ENCODE measurements at places on chromosomes 12 and 14. TPM values are rescaled to one million over a fixed set of nuclear protein-coding genes. Genes with fewer than 3 reads are reported as not detected.

GRCh38 chr12:3698218-3698974 is 54.5 kb downstream of the CRACR2A start:
- no peak for DNase-seq

DNA sequence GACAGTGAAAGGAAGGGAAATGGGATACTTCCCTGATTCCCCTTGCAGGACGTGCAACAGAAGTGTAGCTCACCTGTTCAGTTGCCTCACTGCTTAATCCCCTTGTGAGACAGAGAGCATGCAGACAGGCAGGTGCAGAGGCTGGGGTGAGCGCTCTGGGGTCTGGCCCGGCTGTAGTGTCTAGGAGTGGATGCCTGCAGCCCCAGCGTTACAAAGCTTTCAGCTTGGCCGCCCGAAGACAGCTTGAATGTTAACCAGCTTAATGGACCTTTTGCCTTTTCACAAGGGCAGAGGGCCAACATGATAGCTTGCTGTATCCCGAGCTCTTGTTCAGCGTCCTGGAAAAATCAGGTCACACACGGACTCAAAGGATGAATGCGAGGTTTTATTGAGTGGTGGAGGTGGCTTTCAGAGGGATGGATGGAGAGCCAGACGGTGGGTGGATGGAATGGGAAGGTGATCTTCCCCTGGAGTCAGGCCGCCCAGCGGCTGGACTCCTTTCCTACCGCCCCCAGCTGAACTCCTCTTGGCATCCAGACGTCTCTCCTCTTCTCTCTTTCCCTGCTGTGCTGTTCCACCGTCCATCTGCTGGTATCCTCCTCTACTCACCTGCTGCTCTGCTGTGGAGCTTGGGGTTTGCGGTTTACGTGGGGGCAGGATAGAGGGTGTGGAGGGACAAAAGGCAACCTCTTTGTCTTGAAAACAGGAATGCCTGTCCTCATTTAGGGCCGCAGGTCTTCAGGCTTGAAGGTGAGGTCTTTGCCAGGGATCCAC is 86.2 kb upstream of the RESF1 start:
- no peak for DNase-seq

Gene TAS2R31
- 2.2 TPM for total RNA-seq

DNA sequence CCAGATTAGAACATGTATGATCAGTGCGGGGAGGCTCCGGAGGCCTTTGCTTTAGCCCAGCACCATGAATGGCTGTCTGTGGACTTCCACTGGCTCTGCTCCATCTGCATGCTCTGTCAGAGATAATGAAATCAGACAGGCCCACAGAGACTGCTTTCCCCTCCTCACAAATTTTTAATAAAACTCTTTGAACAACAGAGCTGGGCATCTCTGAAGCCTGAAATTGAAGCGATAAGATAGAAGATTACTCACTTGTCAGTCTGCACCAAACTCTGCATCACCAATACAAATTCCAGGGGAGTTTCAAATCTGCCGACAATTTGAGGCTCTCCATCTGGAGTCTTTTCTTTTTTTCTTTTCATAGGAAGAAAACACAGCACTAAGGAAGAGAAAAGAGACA is 110.0 kb downstream of the DYRK2 start:
- no peak for DNase-seq

Gene C12orf54
- total RNA-seq: not detected

GRCh38 chr12:15049461-15050153 is 76.8 kb downstream of the PDE6H start:
- no peak for DNase-seq

DNA sequence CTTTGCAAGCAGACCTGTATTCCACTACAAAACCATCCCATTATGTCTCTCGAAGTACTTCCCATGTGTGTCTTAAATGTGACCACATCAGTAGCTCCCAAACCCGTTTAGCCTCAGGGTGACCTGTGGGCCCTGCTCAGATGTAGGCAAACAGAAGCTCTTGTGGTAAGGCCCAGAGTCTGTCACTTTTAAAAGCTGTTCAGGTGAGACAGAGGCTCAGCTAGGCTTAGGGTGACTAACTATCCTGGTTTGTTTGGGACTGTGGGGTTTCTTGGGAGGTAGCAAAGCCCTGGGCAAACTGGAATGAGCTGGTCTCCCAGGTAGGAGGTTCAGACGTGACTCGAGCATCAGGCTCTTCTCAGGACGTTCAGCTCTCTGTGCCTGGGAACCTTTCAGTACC is 64.5 kb upstream of the VASH1 start:
- DNase-seq: peak; percentile 19

GRCh38 chr14:103697603-103698379 is 17.5 kb downstream of the XRCC3 start:
- no peak for DNase-seq

All from activated CD8-positive, alpha-beta T cell treated with anti-CD3 and anti-CD28 coated beads, Interleukin-2, amount 10 ng/mL, durations not matched to agents 7 days and 5 days (primary cell).